Hepatocyte (in vitro differentiated cells): ENCODE measurements at places on chromosomes 7 and 10. TPM values are rescaled to one million over a fixed set of nuclear protein-coding genes. Genes with fewer than 3 reads are reported as not detected.

SPDYE2B gene
- polyA plus RNA-seq: not detected in 2 replicates

SP8 gene
- polyA plus RNA-seq: 0.04 and 0.10 TPM in 2 replicates

SORBS1 gene
- polyA plus RNA-seq: 17.0 and 18.2 TPM in 2 replicates

LLCFC1 gene
- not detected in 2 replicates for polyA plus RNA-seq

ANKRD30A gene
- polyA plus RNA-seq: not detected in 2 replicates

SFTPD gene
- 207 and 233 TPM in 2 replicates for polyA plus RNA-seq

JAZF1 gene
- 8.9 and 9.5 TPM in 2 replicates for polyA plus RNA-seq

ATG9B gene
- 2.4 and 13.2 TPM in 2 replicates for polyA plus RNA-seq

SPDYE6 gene
- 0.68 and 1.0 TPM in 2 replicates for polyA plus RNA-seq

CYP2C18 gene
- 16.2 and 17.2 TPM in 2 replicates for polyA plus RNA-seq

SUGCT gene
- polyA plus RNA-seq: 5.0 and 5.1 TPM in 2 replicates

ESYT2 gene
- polyA plus RNA-seq: 29.4 and 33.4 TPM in 2 replicates
